ENCODE measurements at places on chromosomes 16 and 17.

GRCh38 chr16:8847145-8847544, 21.7 kb downstream of the CARHSP1 start:
- DNase-seq = no peak

GRCh38 chr16:72764015-72764654, 283.8 kb downstream of the ZFHX3 start:
- no peak for DNase-seq

DNA sequence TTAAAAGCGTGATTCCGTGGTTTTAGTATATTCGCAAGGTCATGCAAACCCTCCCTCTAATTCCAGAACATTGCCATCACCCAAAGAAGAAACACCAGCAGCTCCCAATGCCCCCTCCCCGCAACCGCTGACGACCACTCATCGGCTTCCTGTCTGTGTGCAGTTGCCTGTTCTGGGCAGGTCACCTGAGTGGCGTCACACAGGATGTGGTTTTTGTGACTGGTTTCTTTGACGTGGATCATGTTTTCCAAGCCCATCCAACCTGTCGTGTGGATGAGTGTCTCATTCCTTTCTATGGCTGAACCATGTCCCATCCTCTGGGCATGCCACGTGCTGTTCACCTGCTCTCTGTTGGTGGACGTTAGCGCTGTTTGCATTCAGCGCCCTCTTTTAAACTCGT, 8.2 kb upstream of the ATP2C2 start:
- DNase-seq = peak; percentile 62

DNA sequence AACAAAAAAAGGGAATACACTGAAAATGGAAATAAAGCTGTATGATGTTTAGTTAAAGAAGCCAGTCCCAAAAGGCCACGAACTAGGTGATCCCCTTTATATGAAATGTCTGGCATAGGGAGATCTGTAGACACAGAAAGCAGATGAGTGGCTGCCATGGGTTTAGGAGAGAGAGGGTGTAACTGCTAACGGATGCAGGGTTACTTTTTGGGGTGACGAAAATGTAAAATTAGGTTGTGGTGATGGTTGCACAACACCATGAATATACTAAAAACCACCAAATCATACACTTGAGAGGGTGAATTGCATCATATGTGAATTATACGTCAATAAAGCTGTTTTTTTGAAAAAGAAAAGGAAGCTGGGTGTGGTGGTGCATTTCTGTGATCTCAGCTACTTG, 99.6 kb downstream of the ADCY9 start:
- no peak for DNase-seq

- no peak for DNase-seq
Observed at GRCh38 chr17:68697850-68698361, 96.7 kb upstream of the FAM20A start.

DNA sequence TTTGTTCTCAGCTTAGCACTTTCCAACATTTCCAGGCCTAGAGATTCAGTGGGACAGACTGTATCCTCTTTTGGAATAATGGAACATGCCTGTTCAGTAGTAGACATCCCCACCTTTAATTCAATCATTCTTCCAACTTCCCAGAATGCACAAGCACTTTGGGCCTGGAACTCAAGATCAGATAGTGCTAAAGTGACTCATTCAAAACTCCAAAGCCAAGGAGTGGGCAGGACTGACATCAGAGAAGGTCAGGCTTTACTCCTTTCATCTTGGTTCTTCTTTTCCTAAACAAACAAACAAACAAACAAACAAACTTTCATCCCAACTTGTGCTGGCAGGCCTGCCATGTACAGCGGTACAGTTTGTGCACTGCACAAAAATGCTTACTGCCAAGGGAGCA, 172.0 kb downstream of the AXIN2 start:
- no peak for DNase-seq

GRCh38 chr17:72365857-72366414, 245.1 kb downstream of the SOX9 start:
- no peak for DNase-seq

- DNase-seq = no peak
Observed at GRCh38 chr16:1863681-1864460, 8.1 kb downstream of the MEIOB start.

- DNase-seq = no peak
Observed at GRCh38 chr16:49767998-49768397, 87.9 kb downstream of the ZNF423 start.

DNA sequence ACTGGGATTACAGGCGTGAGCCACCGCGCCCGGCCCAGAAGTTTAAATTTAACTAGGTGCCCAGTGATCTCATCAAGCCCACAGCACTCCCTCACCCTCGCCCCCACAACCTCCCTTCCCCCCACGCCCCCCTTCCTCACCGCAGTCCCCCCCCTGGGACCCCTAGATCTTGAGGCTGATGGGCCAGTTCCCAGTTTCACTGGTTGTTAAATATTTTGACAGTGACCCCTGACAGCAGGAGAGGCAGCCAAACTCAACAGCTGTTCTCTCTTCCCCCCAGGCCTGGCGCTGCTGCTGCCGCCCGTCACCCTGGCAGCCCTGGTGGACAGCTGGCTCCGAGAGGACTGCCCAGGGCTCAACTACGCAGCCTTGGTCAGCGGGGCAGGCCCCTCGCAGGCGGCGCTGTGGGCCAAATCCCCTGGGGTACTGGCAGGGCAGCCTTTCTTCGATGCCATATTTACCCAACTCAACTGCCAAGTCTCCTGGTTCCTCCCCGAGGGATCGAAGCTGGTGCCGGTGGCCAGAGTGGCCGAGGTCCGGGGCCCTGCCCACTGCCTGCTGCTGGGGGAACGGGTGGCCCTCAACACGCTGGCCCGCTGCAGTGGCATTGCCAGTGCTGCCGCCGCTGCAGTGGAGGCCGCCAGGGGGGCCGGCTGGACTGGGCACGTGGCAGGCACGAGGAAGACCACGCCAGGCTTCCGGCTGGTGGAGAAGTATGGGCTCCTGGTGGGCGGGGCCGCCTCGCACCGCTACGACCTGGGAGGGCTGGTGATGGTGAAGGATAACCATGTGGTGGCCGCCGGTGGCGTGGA, 15.6 kb downstream of the QPRT start:
- DNase-seq = no peak

DNA sequence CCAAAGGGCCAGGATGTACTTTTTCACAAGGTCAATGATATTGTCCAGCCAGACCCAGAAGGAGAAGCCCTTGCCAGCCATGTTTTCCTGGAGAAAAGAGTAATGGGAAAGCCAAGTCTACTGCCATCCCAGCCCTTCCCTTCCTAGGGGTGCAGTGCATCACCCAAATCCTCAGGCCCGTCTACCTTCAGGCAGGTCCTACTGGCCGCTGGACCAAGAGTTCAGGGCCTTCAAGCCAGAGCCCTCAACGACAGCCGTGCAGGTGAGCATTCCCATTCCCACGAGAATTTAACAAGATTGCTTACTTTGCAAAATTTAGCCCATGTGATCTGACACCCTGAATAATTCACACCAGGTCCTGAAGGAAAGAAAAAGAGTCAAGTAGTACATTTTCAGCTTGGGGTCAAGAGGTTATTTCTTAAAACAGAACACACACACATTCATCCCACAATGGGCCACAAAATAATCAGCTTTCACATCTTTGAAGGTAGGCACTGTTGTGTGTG, 35.0 kb downstream of the STAT5A start:
- no peak for DNase-seq

DNA sequence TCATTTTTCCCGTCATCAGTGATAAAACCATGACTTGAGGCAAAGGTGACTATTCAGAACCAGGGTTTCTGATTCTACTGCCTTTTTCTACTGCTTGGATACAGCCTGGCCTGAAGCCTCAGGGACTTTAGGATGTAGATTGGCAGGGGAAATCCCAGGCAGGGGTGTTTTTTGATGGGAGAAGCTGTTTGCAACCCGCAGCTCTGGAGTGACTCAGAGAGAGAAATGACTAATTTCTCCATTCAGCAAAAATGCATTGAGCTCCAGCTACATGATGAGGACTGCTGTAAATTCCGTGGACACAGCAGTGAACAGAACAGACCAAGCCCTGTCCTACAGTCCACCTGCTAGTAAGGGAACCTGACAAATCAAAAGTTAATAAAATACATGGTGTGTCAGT, 560.6 kb downstream of the CDH13 start:
- peak; percentile 33 for DNase-seq

- no peak for DNase-seq
Observed at GRCh38 chr17:57864273-57864672, 14.4 kb upstream of the MRPS23 start.

DNA sequence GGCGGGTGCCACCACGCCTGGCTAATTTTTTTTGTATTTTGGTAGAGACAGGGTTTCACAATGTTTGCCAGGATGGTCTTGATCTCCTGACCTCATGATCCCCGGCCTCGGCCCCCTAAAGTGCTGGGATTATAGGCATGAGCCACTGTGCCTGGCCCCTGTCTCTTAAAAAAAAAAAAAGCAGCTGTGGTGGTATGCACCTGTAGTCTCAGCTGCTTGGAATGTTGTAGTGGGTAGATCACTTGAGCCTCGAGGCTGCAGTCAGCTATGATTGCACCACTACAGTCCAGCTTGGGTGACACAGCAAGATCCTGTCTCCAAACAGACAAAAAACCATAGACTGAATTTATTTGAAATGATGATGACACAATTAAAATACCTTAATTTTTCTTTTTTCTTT, 24.3 kb downstream of the CDK12 start:
- DNase-seq = no peak

GRCh38 chr16:28845293-28845692, 855 bp downstream of the TUFM start:
- peak; percentile 50 for DNase-seq

- no peak for DNase-seq
Observed at GRCh38 chr17:65785109-65785508, 223.7 kb upstream of the AXIN2 start.

DNA sequence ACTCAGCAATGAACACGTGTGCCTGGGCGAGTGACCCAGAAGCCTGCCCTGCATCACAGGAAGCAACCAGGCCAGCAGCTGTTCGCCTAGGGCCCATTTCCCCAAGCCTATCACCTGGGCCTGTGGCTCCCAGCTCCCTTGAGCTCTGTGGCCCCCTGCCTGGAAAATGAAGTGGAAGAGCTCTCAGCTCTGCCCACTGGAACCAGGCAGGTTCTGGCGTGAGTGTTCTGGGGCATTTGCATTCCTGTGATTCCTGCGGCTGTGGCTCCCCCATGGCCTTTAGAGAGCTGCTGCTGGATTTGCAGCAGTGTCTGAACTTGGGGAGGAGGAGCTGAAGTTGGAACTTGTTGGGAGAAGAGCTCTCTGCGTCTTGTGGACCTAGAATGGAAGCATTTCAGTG, 22.8 kb downstream of the PGS1 start:
- no peak for DNase-seq

DNA sequence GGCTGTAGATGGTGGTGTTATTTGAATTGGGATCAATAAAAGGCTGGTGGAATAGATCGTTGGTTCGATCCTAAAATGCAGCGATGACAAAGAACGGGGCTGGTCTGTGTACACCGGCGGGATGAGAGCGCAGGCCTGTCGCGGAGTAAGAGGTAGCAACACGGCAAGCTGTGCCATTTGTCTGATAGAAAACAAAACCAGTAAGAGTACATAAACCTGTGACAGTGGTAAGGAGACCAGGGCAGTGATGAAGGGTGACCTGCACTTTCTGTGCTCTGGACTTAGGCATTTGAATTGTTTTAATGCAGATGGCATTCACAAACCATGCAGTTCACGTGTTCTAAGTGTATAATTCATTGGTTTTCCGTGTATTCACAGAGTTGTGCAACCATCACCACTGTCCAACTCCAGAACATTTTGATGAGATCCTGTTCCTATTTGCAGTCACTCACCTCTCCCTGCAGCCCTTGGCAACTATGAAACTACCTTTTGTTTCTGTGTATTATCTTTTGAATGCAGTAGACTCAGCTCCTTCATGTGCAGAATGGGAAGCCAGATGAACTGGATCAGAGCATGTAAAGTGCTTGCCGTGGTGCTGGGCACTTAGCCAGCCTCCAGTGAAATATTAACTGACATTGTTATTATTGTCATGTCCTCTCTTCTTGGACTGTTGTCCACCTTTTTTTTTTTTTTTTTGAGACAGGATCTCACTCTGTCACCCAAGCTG, 286.1 kb downstream of the SNX29 start:
- DNase-seq = no peak

GRCh38 chr16:11064851-11065250, 120.5 kb downstream of the CLEC16A start:
- no peak for DNase-seq

- no peak for DNase-seq
Observed at GRCh38 chr17:65017207-65017774, 39.2 kb downstream of the GNA13 start.

DNA sequence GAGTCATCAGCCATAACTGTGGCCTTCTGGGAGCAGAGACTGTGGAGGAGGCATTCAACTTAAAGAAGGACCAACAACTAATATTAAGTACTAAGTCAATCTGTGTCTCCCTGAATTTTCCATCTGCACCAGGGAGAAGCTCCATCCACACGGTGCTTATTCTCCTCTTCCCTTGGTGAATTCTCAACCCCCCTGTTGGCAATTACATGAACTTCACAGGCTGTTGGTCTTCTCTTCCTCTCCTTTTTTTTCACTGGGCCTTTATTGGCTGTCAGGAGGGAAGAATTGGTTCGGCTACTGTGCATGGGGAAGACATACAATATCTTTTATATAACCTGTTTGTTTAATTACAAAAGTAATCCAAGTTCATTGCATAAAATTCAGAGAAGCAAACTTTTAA, 152.8 kb upstream of the IRX6 start:
- DNase-seq = no peak

DNA sequence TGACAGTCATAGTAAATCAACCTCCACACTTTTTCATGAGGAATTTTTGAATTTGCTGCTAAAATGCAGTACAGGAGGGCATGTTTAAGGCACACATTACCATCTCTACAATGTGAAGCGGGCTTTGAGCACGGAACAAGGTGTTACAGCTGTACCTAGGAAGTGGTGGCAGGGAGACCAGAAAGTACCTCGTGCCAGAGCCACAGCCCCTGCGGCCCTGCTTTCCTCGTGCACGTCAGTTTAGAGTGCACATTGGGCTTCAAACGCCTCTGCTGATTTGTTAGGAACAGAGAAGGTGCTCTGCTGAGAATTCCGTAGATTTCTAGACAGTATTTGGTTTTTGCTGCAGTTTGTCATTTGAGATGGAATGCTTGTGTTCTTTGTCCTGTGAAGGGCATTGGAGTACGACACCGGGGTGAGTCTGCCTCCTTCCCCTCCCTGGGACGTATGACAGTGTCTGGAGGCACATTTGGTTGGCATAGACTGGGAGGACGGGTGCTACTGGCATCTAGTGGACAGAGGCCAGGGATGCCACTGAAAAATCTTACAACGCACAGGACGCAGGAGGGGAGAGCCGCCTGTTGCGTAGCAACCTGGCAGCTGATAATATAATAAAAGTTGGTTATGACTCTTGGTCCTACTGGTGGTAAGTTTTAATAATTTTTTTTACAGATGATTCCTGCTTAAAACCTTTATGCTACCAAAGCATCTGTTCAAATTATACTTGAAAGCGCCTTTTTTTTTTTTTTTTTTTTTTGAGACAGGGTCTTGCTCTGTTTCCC, 9.1 kb downstream of the FOXK2 start:
- no peak for DNase-seq

- DNase-seq = no peak
Observed at GRCh38 chr16:28910086-28911031, 14.7 kb downstream of the RABEP2 start.

Data from activated T-cell treated with anti-CD3 and anti-CD28 coated beads, Interleukin-2, amount 50 U/mL, for 72 hours (primary cell).